Smooth muscle cell of the pulmonary artery (primary cell): ENCODE measurements at places on chromosomes 3 and 15. TPM values are rescaled to one million over a fixed set of nuclear protein-coding genes. Genes with fewer than 3 reads are reported as not detected.

BCL6 gene
- 20.8 and 24.2 TPM in 2 replicates for total RNA-seq

PFN2 gene
- total RNA-seq = 204 and 243 TPM in 2 replicates

LMCD1 gene
- total RNA-seq = 49.8 and 81.3 TPM in 2 replicates

CALML4 gene
- total RNA-seq = 1.6 and 2.3 TPM in 2 replicates

CCRL2 gene
- 0.10 and 0.26 TPM in 2 replicates for total RNA-seq

CLSTN2 gene
- 0.33 and 1.6 TPM in 2 replicates for total RNA-seq
